K562 (cell line): ENCODE measurements at places on chromosomes 2 and 18. TPM values are rescaled to one million over a fixed set of nuclear protein-coding genes. Genes with fewer than 3 reads are reported as not detected.

DNA sequence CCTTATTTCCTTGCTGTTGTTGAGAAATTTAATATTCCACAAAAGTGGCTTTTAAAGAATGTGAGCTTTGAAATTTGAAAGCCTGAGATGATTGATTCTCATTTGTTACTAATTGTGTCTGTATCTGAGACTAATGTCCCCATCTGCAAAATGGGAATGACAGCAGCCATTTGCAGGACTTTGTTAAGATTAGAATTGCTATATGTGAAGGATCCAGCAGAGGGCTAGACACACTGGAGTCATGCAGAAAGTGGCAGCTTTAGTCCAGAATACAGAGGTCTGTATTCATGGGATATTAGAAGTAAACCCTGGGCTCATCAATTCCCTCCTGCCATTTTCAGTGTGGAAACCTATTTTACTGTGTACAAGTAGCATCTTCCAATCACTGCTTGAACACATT is 296.5 kb upstream of the GYPC start:
- no peaks in the 10 kb centered on the region for H3K27me3 ChIP-seq
- no peaks in the 10 kb centered on the region for H3K4me1 ChIP-seq
- no peak overlapping the region for H3K27ac ChIP-seq
- H3K4me3 ChIP-seq: no peak overlapping the region
- H3K36me3 ChIP-seq: no peaks in the 10 kb centered on the region
- no peak for DNase-seq

DNA sequence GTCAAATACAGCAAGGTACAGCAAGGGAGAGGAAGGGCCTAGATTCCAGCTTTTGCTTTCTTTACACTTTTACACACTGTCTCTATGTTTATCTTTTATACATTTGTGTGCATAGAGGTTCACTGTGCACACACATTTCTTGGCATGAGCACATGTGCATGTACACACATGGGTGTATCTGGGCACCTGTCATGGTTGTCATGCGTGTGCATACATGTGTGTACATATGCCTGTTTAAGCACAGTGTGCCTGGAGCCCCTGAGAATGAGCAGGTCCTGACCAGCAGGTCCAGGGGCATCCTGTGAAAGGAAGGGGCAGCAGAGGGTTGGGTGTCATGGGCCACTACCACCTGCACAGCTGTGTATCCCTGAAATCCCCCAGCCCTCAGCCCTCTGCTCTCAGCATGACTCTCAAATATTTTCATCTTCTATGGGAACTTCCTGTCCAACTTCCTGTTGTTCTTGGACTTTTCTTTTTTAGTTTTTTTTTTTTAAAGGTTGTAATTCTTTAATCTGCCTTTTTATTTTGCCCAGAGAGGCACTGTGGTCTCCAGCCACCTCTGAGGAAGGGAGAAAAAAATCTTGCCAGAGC is 97.0 kb upstream of the EPAS1 start:
- no peak overlapping the region for H3K27ac ChIP-seq
- H3K36me3 ChIP-seq: no peaks in the 10 kb centered on the region
- H3K4me3 ChIP-seq: no peak overlapping the region
- H3K27me3 ChIP-seq: no peaks in the 10 kb centered on the region

DNA sequence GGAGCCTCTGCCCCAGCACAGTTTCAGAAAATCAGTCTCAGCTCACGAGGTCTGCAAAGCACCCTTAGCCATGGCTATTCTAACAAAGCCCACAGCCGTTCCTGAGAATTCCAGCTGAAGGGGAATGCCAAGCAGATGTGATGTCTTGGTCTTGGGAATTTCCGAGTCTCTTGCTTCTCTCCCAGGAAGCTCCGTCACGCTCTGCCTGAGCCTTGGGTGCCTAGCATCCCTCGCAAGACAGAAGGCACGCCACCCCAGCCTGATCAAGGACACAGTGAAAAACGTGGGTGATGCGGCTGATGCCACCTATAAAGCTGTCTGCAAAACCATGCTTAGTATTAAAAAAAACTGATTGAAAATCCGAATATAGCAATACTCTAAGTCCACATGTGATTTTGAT is 254.6 kb downstream of the SH3BP4 start:
- no peak for DNase-seq
- H3K27ac ChIP-seq: no peak overlapping the region
- no peak overlapping the region for H3K4me3 ChIP-seq
- peaks cover 41% of the 10 kb centered on the region for H3K27me3 ChIP-seq
- no peaks in the 10 kb centered on the region for H3K36me3 ChIP-seq
- H3K4me1 ChIP-seq: no peaks in the 10 kb centered on the region

DNA sequence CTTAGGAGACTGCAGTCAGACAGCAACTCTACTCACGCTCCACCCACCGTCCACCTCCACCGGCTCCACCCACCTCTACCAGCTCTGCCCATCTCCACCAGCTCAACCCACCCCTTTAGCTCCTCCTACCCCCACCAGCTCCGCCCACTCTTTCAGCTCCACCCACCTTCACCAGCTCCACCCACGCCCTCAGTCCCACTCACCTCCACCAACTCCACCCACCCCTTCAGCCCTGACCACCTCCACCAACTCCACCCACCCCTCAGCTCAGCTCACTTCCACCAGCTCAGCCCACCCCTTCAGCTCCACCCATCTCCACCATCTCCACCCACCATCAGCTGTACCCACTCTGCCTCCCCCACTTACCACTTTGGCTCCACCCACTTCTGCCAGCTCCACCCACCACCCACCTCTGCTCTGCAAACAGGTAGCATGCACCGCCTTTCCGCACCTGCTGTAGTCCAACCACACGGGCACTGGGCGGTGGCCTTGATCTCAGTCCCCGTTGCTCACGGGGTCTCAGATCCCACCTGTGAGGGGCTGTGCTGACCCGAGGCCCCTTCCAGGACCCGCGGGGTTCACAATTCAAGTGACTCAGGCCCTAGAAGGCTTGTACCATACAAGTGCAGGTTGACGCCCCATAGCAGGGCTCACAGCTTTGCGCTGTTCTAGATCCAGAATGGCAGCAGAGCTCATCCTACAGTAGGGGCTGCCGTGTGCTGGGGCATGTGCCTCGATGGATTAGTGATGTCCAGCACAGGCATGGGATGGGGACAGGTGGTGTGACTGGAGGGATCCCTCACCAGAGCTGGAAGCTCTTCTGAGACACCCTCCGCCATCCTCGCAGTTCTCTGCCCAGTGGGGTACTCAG is 77.2 kb upstream of the OTOS start:
- no peak overlapping the region for H3K27ac ChIP-seq
- no peak overlapping the region for H3K4me3 ChIP-seq
- peaks cover 25% of the 10 kb centered on the region for H3K27me3 ChIP-seq
- H3K4me1 ChIP-seq: no peaks in the 10 kb centered on the region
- DNase-seq: peak; percentile 57

DNA sequence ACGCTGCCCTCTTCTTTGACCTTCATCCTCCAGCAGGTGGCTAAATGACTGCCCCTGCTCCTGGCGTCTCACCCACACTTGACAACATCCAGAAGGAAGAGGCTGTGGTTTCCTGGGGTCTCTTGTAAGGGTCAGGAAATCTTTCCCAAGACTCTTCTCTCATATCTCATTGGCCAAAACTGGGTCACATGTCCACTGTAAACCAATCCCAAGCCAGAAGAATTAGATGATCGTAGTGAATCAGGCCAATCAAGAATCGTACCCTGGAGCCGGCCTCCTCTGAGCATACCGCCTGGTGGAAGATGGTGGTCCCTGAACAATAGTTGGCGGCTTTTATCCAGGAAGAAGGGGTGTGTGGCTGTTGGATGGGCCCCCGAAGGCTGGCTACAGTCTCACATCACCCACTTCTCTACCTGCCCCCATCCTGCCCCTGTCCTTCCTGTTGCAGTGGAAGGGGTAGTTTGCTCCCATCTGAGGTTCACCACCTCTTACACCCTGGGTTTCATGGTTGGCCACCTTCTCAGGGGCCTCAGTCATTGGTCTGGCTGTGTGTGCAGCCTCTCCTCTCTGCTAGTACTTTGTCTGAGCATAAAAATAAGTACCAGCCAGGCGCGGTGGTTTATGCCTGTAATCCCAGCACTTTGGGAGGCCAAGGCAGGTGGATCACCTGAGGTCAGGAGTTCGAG is 3.8 kb downstream of the SAG start:
- H3K4me1 ChIP-seq: no peaks in the 10 kb centered on the region; the same call in 1 of the 2 replicates
- DNase-seq: no peak
- H3K27me3 ChIP-seq: peaks cover 42% of the 10 kb centered on the region

- no peak overlapping the region for H3K4me3 ChIP-seq
- no peaks in the 10 kb centered on the region for H3K36me3 ChIP-seq
- peak; percentile 89 for DNase-seq
- H3K27ac ChIP-seq: no peak overlapping the region
- H3K4me1 ChIP-seq: no peaks in the 10 kb centered on the region; the same call in 1 of the 2 replicates
- H3K27me3 ChIP-seq: no peaks in the 10 kb centered on the region
Measured at GRCh38 chr2:27703638-27704341, 40.1 kb downstream of the SLC4A1AP start.

GRCh38 chr2:85792783-85793441 is 39.1 kb downstream of the ATOH8 start:
- H3K4me3 ChIP-seq: no peak overlapping the region
- H3K36me3 ChIP-seq: no peaks in the 10 kb centered on the region
- no peaks in the 10 kb centered on the region for H3K4me1 ChIP-seq
- no peak overlapping the region for H3K27ac ChIP-seq
- DNase-seq: no peak

DNA sequence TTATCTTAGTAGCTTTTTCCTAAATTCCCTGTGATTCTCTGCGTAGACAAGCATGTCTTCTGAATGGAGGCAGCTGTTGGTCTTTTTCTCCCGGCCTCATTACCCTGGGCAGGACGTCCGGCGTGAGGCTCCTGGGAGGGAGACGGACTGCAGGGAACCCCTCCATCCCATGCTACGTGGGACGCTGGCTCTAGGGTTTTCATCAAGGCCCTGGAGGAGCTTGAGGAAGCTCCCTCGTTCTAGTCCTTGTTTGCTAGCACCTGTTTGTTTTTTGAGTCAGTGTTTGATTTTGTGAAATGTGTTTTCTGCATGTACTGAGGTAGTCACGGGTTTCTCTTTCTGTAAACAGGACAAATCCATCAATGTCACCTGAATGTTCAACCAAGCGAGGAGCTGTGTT is 99.3 kb upstream of the TMEM18 start:
- no peaks in the 10 kb centered on the region for H3K4me1 ChIP-seq
- H3K4me3 ChIP-seq: no peak overlapping the region
- H3K36me3 ChIP-seq: no peaks in the 10 kb centered on the region
- DNase-seq: no peak
- H3K27me3 ChIP-seq: peaks cover 26% of the 10 kb centered on the region
- no peak overlapping the region for H3K27ac ChIP-seq

DNA sequence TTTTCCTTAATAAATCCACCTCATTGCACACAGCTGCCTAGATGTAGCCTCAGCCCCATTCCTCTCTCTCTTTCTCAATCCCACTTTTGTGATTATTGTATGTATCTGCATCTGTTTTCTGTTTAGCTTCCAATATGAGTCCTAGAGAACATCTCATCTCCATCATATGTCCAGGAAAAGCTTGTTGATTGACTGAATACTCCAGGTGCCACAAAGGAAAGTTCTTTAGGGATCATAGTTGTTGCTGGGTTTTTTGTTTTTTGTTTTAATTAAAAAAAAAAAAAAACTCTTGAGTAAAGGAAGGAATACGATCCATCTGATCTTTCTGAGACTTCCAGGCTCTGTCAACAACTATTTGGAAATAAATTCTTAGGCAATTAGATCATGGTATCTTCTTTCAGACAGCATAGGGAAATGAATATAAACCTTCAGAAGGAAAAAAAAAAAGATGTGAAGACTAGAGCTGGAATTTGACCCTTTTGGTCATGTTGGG is 42.5 kb downstream of the KIAA2012 start:
- no peak overlapping the region for H3K27ac ChIP-seq
- H3K36me3 ChIP-seq: no peaks in the 10 kb centered on the region
- no peaks in the 10 kb centered on the region; the same call in 2 of the 3 replicates for H3K27me3 ChIP-seq
- no peaks in the 10 kb centered on the region; the same call in 1 of the 2 replicates for H3K4me1 ChIP-seq
- no peak for DNase-seq

DNA sequence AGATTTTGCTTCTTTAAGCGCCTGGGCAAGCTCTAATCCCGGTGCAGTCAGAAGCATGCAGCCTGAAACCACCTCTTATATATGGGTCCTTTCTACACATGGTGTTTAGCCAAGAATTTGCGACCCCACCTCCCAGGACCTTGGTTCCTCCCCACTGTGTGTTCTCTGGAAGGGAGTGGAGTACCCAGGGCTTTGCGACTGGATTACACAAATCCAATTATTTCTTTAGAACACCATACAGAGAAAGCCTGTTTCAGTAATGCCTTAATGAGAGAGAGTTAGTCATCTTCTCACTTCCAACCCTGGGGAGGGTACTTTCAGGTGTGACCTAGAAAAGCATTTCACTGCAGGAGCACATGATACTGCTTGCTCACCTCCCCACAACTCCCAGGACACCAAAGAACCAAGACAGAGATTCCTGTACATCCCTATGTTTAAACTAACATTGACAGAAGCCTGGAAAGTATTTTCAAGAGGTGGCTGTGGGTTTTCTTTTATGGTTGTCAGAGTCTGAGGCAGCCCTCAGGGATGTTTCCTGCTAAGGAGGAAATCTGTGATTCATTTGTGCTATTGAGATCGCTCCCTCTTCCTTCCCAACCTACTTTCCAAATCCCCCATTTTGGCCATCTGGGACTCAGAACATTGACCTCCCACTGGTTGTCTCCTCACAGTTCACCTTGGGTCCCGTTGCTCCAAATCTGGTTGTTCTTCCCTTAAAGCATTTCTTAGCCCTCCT is at the start of gene CAPN14:
Gene CAPN14 (minus strand): TSS at position 51 of the 736 bp plus-strand sequence. CDS start 12,068 bp downstream, outside the sequence.
- no peak within 1 kb of the TSS for H3K4me3 ChIP-seq
- no peaks in the 10 kb centered on the region for H3K36me3 ChIP-seq
- DNase-seq: no peak
- no peaks in the 10 kb centered on the region for H3K4me1 ChIP-seq
- no peak within 1 kb of the TSS for H3K27ac ChIP-seq

Gene ALPI
- not detected in 2 replicates for total RNA-seq

Gene PROKR1
- total RNA-seq: 0.18 and 0.22 TPM in 2 replicates

Gene ACKR3
- total RNA-seq: 0.07 TPM in 1 of 2 replicates, not detected in the other
